ENCODE measurements at places on chromosomes 12 and 14.

DNA sequence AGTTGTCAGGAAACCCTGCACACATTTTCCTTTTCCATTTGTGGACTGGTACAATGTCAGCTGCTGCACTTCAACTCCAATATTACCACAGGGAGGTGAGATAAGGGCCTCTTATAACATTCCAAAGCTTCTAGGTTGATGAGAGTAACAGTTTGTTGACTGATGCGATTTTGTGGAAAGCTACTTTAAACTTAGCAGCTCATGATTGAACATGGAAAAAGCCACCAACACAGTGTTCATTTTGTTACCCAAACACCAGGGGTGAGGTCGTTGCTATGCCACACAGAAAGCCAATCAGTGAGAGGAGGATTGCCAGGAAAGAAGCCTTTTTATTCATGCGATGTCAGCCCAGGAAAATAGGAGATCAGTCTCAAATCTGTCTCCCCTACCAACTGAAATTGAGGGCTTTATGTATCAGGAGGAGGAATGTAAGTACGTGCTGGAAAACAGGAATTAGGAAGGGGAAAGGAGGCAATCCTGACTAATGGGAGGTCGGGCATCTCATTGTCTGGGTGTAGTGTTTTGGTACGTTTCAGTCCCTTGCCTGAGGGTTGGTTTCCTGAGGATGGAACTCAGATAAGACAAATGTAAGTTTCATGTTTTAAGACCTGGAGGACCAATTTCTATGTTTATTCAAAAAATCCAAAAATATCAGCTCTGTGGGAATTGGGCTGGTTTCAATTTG, 92.7 kb upstream of the PLEKHA5 start:
- DNase-seq = no peak

GRCh38 chr12:96882862-96883261, 24.2 kb upstream of the NEDD1 start:
- no peak for DNase-seq

DNA sequence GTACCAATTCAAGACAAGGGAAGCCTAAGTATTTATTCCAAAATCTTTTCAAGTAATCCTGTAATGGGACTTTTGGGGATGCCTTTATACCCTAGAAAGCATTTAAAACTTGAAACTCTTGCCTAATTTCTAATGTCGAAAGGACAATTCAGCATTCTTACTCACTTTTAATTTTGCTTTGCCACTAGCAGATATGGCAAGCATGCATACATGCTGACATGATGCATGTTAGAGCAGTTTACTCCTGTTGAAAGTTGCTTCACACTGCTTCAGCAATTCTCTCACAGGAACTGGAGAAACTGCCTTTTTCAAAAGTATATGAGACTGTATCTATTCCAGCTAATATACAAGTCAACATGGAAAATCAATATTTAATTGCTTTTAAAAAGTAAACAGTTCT, 79.9 kb downstream of the TAOK3 start:
- no peak for DNase-seq

GRCh38 chr14:101891471-101891870, 72.9 kb upstream of the DYNC1H1 start:
- no peak for DNase-seq

DNA sequence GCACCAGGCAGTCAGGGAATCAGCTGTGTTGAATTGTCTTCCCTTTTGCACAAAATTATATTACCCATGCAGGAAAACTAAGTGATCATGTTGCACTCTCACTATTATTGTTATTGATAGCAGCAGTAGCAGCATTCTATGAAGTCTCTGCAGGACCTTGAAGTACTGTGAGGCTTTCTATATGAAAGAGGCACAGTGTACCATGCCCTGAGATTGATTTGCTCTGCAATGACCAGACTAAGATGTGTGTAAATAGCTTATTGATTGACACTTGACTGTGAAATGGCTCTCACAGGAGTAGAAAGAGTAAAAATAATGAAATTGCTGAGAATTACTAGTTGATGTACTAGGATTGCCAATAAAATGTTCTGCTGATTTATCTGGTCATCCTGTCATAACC, 99.9 kb downstream of the KICS2 start:
- DNase-seq = no peak

GRCh38 chr12:124939079-124939420, 24.6 kb upstream of the UBC start:
- DNase-seq = peak; percentile 50

DNA sequence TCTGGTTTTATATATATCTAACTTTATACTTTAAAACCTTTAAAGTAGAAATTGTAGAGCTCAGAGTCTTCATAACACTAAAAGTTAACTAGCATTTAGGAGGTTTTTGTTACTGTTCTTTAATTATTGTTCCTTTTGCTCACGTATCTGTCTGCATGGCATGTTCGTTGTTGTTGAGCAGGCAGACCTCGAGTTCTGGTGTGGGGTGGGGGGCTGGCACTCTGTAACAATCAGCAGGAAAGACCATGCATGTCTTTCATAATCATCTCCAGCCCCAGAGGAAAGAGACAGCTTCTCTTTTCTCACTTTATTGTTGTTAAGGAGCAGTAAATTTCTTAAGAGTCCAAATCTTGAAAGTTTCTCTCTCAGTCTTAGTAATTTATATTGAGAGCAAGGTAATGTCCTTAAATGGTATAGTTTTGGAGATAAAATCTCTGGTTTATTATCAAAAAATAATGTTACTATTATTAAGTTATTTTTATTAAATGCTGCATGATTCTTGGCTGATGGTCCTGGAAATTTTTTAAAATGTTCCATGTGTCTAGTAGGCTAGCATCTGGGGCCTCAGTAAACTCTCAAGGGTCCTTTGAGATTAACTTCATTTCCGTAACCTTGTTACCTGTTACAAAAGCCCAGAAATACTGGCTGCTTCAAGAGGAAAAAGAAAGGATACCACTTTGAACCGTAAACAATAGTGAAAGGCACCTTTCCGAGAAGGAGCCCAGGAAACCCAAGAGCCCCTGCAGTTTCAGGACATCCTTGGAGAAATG, 30.3 kb downstream of the CKB start:
- DNase-seq = no peak

- DNase-seq = no peak
These were observed 453.7 kb downstream of the RPL10L start for GRCh38 chr14:46197856-46198255.

DNA sequence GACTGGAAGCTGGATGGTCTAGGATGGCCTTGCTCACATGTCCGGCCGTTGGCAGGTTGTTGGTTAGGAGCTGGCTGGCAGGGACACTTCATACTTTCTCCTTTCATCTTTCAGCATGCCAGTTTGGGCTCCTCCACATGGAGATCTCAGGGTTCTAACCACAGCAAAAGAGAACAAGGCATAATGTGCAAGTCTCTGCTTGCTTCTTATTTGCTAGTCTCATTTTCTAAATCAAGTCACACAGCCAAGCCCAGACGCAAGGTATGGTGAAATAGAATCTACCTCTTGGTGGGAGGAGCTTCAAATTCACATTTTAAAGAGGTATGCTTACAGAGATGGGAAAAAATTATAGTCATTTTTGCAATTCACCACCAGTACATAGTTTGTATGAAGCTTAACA, 69.1 kb upstream of the NAP1L1 start:
- DNase-seq = no peak

GRCh38 chr12:98769068-98769467, 124.0 kb downstream of the APAF1 start:
- no peak for DNase-seq

DNA sequence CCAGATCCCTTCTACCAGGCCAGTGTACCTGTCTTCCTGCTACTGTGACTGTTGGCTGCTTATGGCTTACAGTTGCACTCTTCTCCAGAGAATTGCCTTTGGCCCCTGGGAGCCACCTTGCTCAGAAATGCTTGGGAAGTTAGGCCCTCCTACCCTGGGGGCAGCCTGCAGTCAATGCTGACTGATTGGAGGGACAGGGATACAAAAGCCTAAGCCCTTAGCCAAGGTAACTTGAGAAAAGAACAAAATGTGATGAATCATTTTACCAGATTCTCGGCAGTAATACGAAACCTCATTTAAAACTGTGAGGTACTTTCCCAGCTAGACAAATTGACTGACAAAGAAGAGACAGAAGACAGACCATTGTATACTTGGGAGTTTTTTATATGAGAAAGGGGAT, 47.3 kb downstream of the PTCSC3 start:
- no peak for DNase-seq

DNA sequence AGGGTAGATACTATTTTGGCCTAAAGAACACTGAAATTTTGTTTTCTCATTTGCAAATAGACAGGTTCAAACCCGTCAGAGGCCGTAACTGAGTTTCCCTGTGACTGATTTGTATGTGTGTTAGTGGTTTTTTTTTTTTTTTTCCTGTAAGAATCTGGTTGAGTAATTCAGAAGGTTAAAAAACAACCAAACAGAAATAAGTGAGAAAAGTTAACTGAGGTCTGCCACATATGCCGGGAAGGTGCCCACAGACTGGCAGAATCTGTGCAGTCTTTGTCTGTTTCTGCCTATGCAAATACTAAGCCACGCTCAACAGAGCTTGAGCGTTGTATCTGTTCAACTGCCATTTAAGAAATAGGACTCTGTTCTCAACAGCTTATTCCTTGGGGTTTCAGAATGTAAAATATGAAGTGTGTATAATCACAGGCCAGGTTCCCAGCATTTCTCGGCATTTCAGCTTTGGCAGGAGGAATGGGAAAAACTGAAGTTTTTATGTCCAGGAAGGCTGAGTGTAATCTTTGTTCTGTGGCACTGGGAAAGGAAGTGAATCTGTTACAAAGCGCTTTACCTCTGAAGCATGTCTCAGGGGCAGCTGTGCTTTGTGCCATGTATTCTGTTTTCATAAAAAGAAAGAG, 181.9 kb downstream of the PRKCH start:
- DNase-seq = peak; percentile 40

DNA sequence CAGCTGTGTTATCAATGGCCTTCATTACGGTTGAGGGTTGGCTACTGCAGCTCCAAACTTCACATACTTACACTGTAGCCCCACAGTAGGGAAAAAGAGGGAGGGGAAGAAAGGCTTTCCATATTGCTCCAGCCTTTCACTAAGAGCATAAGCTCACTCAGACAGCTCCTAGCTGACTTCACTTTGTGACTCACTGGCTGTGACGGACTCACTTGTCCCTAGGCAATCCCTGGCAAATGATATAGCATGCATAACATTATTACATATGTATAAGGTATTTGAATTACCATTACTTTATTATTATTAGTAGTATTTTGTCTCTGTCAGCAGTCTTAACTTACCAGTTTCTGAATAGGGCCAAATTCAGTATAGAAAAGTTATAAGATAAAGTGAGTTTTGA, 350.7 kb downstream of the RMST start:
- DNase-seq = no peak

DNA sequence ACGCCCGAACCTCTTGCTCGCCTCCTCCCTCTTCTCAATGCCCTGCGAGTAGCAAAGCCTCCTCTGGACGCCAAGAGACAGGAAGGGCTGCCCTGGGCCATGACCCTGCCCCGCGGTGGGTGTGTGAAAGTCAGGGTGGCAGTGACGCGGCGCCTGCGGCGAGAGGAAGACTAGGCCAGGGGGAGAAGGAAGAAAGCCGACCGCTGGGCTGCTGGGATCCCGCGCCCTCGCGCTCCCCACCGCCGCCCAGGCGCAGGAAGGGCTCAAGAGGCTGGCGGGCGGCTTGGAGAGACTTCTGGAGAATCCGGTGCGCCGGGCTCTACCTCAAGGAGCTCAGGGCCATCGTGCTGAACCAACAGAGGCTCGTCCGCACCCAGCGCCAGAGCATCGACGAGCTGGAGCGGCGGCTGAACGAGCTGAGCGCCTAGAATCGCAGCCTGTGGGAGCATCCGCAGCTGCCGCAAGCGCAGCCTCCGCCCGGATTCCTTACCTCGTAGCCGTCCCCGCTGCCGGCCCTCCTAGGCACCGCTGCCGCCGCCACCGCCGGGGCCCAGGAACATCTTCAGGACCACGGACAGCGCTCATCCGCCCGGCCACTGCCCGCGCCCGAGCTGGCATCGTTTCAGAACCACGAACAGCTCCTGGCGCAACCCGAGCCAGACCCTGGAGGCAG, 105.0 kb upstream of the PRB2 start:
- DNase-seq = peak; percentile 44

- DNase-seq = no peak
These were observed 11.6 kb downstream of the RAPGEF3 start for GRCh38 chr12:47747126-47747525.

DNA sequence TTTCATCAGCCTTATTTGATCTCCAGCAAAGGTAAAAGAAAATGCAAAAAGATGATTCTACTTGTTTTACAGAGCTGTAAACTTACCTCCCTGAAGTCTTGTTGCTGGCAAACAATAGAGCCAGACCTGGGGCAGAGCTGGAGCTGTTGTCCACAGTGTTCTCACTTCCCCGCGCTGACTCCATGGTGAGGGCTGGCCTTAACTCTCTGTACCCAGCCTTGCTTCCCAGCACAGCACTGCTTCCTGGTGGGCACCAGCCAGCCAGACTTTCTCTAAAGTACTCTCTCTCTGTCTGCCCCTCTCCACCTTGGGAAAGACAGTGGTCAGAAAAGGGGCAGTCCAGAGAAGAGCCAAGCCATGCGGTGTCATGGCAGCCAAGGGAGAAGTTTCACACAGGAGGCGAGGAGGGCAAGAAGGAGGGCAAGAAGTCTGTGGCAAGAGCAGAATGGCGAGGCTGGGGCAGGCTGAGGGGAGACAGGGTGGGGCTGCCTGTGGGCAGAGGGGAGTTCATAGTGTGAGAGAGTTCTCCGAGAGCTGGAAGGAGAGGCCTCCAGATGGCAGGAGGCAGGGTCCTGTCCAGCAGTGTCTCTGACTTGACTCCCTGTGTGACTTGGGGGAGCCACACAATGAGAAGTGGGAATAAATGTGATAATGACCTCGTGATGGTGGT, 9.3 kb downstream of the EVL start:
- DNase-seq = no peak

DNA sequence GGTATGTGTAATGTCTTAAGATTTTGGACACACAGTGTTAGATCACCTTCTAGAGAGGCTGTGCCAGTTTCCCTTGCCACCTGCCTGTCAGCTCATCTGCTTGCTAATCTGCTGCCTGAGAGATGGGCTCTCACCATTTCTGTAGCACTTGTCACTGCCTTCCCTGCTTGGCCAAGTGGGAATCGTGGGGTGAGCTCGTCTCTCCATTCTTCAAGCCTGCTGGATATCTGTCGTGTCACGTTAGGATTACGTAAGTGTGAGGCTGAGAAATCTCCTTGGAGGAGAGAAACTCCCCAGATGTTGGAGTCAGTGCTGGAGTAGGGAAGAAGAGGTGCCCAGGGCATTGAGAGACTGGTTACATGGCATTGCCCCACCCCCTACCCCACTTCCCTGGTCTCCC, 8.6 kb upstream of the RPH3A start:
- DNase-seq = no peak

GRCh38 chr14:25626986-25627385, 577.0 kb upstream of the STXBP6 start:
- DNase-seq = no peak

DNA sequence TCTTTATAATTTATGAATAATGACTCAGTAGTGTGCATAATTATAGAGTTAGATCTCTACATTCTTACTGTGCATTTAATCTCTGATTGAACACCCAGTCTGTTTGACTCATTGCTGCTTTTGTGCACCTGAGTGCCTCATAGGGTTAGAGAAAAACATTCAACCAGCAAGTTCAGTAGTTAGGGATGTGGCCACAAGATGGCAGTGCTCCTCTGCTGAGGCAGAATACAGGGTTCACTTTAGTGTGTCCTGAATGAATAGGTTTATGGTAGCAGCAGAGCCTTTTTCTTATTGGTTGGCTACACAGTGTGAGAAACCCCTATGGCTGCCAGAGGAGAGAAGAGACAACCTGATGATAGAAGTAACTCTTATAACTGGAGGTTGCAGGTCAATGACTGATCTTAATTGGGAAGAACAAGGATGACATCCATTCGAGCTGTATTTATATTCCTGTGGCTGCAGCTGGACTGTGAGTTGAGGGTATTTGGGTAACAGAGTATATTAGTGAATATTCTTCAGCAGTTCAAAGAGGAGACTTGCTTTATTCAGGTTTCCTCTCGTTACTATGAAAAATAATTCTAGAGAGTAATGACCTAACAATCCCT, 194.9 kb upstream of the OR4E1 start:
- DNase-seq = peak; percentile 60
